ENCODE measurements at places on chromosomes 1 and 21.

DNA sequence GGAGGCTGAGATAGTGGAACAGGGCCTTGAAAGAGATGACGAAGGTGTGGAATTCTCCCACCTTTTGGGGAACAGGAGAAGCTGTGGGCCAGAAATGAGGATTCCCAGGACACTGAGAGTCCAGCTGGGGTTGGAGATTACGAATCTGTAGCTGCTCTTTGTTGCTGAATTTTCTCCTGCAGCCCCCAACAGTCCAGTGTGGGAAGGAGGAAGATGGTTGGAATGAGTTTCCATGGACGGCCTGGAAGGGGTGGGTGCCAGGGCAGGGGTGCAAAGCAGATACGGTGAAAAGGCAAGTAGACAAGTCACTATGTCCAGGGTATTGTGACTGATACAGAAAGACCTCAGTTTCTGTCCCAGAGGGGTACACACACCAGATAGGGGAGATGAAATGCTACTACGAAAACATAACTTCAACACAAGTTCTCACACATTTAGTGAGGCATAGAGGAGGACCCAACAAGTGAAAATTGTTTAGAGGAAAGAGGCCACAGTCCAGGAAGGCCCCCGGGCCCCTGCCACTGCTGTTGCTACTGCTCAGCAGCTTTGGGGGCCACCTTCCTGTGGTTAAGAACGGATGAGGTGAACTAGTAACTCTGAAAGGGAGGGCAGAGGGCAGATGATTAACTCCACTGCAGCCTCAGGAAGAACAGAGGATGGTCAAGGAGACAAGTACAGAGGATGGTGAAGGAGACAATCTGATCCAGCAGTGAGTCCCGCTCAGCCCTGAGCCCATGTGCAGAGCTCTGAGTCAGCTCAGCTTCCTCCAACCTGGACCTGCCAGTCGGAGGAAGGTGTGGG is 7.3 kb downstream of the CD244 start:
- H3K4me3 ChIP-seq: no peak overlapping the region
- H3K36me3 ChIP-seq: no peaks in the 10 kb centered on the region
- no peak for DNase-seq
- no peak overlapping the region for H3K27ac ChIP-seq
- no peaks in the 10 kb centered on the region for H3K4me1 ChIP-seq
- no peaks in the 10 kb centered on the region for H3K27me3 ChIP-seq

GRCh38 chr1:58814251-58815068 is 30.6 kb upstream of the JUN start:
- H3K4me1 ChIP-seq: peaks cover 38% of the 10 kb centered on the region
- H3K27ac ChIP-seq: peak overlapping the region; percentile 63
- no peaks in the 10 kb centered on the region for H3K36me3 ChIP-seq

GRCh38 chr1:15627343-15627988 is 10.2 kb downstream of the DDI2 start:
- H3K36me3 ChIP-seq: peaks cover 45% of the 10 kb centered on the region
- H3K4me1 ChIP-seq: peaks cover 7% of the 10 kb centered on the region
- H3K4me3 ChIP-seq: no peak overlapping the region
- no peak for DNase-seq
- no peaks in the 10 kb centered on the region for H3K27me3 ChIP-seq

- peaks cover 4% of the 10 kb centered on the region for H3K27me3 ChIP-seq
- H3K4me1 ChIP-seq: peaks cover 5% of the 10 kb centered on the region
- H3K4me3 ChIP-seq: no peak overlapping the region
- DNase-seq: no peak
- no peaks in the 10 kb centered on the region for H3K36me3 ChIP-seq
- H3K27ac ChIP-seq: no peak overlapping the region
Measured at GRCh38 chr1:206776229-206776628, 3.9 kb upstream of the IL10 start.

DNA sequence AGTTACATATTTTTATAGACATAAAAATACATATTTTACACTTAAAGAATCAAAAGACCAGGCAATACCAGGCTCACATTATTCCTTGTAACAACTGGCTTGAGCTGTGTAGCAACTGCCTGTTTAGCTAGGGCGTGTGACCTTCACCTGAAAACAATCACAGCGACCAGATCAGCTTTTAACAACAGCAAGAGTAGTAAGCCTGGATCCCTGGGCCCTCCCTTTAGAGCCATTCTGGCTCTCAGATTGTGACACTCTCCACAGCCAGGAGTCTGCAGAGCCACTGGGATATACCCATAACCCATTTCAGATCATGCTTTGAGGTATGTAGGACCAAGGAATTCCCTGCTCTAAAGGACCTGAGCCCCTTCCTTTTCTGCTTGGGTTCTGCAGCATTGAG is 29.4 kb upstream of the GNG4 start:
- H3K4me1 ChIP-seq: peaks cover 26% of the 10 kb centered on the region
- no peak for DNase-seq
- peaks cover 28% of the 10 kb centered on the region for H3K36me3 ChIP-seq
- no peaks in the 10 kb centered on the region for H3K27me3 ChIP-seq

DNA sequence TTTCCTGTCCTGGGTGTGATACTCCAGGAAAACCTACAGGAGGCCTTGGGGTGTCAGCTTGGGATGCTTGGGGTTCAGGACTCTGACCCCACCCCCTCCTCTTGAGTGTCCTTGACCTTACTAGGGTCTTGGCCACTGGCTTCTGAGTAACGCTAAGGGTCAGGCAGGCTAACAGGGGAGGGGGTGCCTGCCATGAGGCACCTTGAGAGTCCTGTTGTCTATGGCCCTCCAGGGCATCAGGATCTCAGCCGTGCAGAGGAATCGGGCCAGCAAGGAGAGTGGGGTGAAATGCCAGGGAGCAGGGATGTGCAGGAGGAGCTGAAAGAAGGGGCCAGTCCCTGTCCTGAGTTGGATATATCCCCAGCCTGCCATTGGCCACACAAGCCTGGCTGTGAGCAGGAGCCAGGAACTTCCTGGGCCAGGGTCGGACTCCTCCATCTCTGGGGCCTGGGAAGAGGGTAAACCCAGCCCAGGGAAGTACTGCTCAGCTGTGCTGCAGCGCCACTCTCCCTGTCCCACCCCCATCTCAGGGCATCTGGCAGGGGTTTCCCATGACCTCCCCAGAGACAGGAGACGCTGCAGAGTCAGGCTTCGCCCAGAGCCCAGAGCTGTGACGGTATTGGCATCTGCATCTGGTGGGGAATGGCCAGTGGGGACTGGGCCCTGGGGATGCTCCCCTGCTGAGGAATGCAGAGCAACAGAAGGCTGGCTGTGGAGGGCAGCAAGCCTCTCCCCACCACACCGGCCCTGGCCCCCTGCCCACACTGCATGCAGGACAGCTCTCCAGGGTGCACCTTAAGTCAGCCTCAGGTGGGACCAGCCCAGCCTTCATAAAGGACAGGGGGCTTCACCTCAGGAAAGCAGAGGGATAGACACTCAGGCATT is 6.3 kb downstream of the KIF21B start:
- H3K27me3 ChIP-seq: peaks cover 1% of the 10 kb centered on the region
- no peak overlapping the region for H3K27ac ChIP-seq
- DNase-seq: no peak
- no peak overlapping the region for H3K4me3 ChIP-seq
- peaks cover 61% of the 10 kb centered on the region for H3K4me1 ChIP-seq
- no peaks in the 10 kb centered on the region for H3K36me3 ChIP-seq

DNA sequence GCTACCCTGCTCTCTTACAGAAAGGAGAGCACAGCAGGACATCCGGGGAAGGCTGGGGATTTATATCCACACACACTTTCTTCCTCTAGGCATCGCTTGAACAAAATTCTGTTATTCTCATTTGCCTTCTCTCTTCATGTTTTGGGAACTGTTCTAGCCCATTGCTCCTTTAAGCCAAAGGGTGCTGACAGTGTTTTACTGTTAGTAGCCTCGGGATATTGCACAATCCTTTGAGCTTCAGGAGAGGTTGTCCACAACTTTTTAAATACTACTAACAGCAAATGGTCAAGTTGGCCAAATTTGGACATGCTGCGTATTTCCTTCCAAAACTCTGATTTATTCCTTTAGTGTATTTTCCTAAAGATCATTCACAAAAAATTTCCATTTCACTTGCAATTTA is 579.2 kb upstream of the RGS18 start:
- no peaks in the 10 kb centered on the region for H3K4me1 ChIP-seq
- H3K36me3 ChIP-seq: peaks cover 3% of the 10 kb centered on the region
- H3K27me3 ChIP-seq: no peaks in the 10 kb centered on the region
- H3K27ac ChIP-seq: no peak overlapping the region

GRCh38 chr1:156475568-156476500 is 24.7 kb downstream of the MEF2D start:
- no peaks in the 10 kb centered on the region for H3K27me3 ChIP-seq
- peaks cover 27% of the 10 kb centered on the region for H3K36me3 ChIP-seq
- peaks cover 15% of the 10 kb centered on the region for H3K4me1 ChIP-seq
- DNase-seq: no peak
- H3K27ac ChIP-seq: 0 out of 2 replicates have a peak overlapping the region, but pooled peaks have one; percentile 19

DNA sequence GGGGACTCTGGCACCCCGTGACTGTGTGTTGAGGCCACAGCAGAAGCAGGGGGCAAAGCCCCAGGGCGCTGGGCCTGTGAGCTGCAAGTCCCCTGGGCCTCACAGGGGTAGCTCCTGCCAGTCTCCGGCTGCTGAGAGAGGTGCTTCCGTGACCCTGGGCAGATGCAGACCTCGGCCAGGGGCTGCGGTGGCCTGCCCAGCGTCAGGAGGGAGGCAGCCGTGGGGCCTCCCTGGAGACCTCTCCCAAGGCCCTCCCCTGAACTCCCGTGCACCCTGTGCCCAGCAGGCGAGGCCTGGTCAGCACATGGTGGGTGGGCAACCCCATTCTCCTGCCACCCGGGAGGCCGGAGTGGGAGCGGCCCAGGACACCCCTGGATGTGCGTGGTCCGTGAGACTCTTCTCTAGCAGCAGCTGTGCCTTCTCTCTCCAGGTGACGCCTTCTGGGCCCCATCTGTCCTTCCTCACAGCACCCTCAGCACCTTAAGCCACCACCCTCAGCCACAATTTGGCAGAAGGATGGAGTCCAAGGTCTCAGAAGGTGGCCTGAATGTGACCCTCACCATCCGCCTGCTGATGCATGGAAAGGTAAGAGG is 85.7 kb upstream of the COL6A1 start:
- no peaks in the 10 kb centered on the region for H3K36me3 ChIP-seq
- no peak overlapping the region for H3K4me3 ChIP-seq
- H3K27ac ChIP-seq: no peak overlapping the region
- no peaks in the 10 kb centered on the region for H3K4me1 ChIP-seq

All from WTC11 (cell line).